HS-27A (cell line): ENCODE measurements at places on chromosomes 1 and 21.

GRCh38 chr1:185039726-185040407 is 5.5 kb upstream of the RNF2 start:
- DNase-seq, result no peak

GRCh38 chr1:193131266-193131860 is 9.5 kb downstream of the CDC73 start:
- no peak for DNase-seq

GRCh38 chr1:171379846-171380245 is 65.9 kb downstream of the FMO4 start:
- no peak for DNase-seq

DNA sequence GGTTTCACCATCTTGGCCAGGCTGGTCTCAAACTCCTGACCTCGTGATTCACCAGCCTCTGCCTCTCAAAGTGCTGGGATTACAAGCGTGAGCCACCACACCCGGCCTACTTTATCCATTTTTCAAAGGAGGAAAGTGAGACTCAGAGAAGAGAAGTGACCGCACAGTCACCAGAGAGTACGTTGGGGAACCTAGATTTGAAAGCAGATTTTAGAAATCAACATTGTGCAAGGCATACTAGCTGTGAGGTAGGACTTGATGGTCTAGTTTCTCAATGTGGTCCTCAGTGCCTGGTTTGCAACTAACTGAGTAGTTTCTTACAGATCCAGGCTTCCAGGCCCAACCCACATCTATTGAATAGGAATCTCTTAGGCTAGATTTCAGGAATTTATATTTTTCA is 1.7 kb upstream of the PRCC start:
- no peak for DNase-seq

GRCh38 chr1:38727684-38728584 is 131.6 kb downstream of the RRAGC start:
- peak; percentile 61 for DNase-seq

DNA sequence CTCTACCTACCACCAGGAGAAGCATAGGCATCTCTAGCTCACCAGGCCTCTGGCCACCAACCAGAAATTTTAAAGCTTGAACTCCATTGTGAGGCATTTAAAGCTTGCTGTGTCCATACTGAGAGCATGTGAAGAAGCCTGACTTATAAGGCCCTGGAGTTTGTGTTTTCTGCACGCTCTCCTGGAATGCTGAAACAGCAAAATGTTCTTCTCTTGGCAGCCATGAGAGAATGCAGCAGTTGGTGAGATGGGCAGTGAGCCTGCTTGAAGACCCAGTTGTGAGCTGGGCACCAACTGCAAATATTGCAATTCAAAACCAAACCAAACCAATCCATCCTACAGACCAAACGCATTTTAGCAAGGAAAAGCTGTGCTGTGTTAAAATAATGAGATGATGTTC is 170.0 kb upstream of the IVNS1ABP start:
- DNase-seq, result no peak
